GM12892 (cell line): ENCODE measurements at places on chromosomes 12 and 14.

- DNase-seq, result no peak
Observed at GRCh38 chr12:12366701-12367481, 10.0 kb downstream of the BORCS5 start.

GRCh38 chr14:74426202-74426582 lies at the start of gene SYNDIG1L:
Gene SYNDIG1L (minus strand): TSS chr14:74426210. CDS start chr14:74409744, 16,466 bp downstream.
- no peak for DNase-seq

DNA sequence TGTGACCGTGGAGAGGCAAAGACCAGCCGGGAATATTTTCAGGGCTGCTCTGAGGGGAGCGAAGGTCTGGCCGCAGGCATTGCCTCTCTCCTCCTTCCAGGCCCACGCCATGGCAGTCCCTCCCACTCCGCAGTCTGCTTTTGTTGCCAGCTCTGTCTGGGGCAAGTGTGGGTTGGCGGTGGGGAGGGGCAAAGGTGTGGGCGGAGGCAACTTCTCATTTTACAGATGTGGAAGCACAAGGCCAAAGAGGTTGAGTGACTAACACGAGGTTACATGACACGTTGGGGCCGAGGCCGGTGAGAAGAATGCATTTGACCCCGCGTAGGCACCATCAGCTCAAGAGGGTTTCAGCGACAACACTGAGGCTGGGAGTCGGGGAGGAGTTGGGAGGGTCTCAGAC lies 6.1 kb upstream of the FAIM2 start:
- no peak for DNase-seq

DNA sequence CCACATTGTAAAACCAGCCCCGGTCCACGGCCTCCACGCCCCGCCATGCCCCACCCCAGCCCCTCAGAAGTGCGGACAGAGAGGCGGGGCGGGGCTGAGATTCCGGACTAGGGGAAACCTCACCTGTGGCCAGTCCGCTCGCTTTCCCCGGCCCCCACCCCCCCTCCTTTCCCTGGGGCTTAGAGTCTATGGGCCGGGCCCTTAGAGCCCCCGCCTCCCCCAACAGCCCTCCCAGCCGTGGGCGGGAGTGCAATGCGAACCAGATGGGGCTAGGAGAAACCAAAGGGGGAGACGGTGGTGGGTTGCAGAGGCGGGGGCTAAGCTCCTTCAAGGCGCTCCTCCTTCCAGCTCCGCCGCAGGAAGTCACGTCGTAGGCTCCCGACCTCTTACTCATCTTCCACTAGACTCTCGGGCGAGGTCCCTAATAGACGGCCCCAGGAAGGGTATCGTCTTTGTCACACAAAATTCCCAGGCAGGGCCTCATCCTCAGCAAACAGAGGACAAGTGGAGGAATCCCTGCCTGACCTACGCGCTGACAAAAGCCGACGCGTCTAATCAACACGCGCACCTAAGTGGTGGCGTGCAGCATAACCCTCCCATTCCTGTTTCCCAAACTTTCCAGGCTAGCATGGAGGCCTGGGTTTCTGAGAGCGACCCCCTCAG lies 1.1 kb upstream of the NAB2 start:
- DNase-seq, result peak; percentile 79

- DNase-seq, result no peak
Observed at GRCh38 chr14:55577229-55577628, 2.8 kb upstream of the KTN1 start.

DNA sequence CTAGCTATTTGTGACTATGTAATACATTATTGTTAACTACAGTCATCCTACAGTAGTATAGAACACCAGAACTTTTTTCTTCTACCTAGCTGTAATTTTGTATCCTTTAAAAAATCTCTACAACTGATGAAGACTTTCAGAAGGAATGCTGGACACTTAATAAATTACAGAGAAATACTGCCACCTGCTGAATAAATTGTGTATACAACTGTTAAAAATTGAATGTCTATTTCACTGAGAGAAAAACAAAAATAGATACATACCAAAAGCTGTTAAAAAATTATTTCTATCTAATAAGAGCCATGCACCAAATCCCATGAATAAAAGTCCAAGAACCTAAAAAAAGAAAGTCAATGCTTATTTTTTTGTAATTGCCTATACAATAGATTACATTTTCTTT lies 6.6 kb downstream of the TSPAN19 start:
- DNase-seq, result no peak
